ENCODE measurements at places on chromosomes 2 and 18. TPM values are rescaled to one million over a fixed set of nuclear protein-coding genes. Genes with fewer than 3 reads are reported as not detected.

The PSMA8 gene
- total RNA-seq, result not detected

The LBX2 gene
- total RNA-seq, result 0.25 TPM

The PDCD1 gene
- 3.3 TPM for total RNA-seq

DNA sequence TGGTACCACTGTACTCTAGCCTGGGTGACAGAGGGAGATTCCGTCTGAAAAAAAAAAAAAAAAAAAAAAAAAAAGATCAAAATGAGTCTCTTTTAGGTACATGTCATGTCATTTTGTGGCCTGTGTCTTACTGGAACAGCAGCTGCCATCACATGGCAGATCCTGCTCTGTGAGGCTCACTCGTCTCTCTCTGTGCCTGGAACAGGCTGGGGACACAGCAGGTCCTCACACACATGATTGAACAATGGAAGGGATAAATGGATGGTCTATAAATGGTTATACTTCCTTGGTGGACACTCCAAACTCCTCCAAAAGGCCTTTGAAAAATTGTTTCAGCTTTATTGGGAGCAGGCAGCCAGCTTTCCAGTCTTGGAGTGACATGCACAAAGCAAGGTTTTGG lies 236.2 kb upstream of the COPS8 start:
- H3K36me3 ChIP-seq, result no peaks in the 10 kb centered on the region
- no peak overlapping the region for H3K27ac ChIP-seq
- no peak for DNase-seq

GRCh38 chr2:16882706-16883105 lies 217.1 kb upstream of the CYRIA start:
- no peaks in the 10 kb centered on the region for H3K4me1 ChIP-seq
- H3K4me3 ChIP-seq, result no peak overlapping the region
- H3K27me3 ChIP-seq, result peaks cover 17% of the 10 kb centered on the region
- DNase-seq, result no peak

GRCh38 chr18:79336556-79337142 lies 59.1 kb upstream of the NFATC1 start:
- no peak for DNase-seq
- no peaks in the 10 kb centered on the region for H3K27me3 ChIP-seq
- H3K27ac ChIP-seq, result no peak overlapping the region
- no peak overlapping the region for H3K4me3 ChIP-seq
- peaks cover 41% of the 10 kb centered on the region for H3K36me3 ChIP-seq

GRCh38 chr18:56869189-56869777 lies 218.1 kb downstream of the WDR7 start:
- H3K27ac ChIP-seq, result no peak overlapping the region
- H3K4me1 ChIP-seq, result peaks cover 6% of the 10 kb centered on the region
- no peak for DNase-seq
- H3K4me3 ChIP-seq, result no peak overlapping the region
- H3K27me3 ChIP-seq, result no peaks in the 10 kb centered on the region
- H3K36me3 ChIP-seq, result no peaks in the 10 kb centered on the region

DNA sequence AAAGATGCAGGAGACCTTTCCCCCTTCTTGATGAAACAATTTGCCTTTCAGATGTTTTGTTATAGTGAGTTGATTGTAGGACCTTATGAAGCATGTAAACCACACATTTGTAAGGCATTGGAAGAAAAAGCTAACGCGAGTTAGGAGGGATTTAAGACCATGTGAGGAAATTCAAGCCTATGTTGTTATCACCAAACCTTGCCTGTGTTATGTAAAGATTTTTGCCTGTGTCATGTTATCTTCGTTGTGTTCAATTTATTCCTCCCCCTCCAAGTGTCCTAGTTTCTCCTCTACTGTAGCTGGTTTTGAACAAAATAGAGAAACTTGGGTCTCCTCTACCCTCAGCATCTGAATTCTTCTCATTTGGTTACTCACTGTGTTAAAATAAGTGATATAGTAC lies 173.0 kb downstream of the NEDD4L start:
- no peak overlapping the region for H3K27ac ChIP-seq
- no peaks in the 10 kb centered on the region for H3K36me3 ChIP-seq
- H3K4me1 ChIP-seq, result peaks cover 19% of the 10 kb centered on the region
- H3K27me3 ChIP-seq, result no peaks in the 10 kb centered on the region
- H3K4me3 ChIP-seq, result no peak overlapping the region

- no peaks in the 10 kb centered on the region for H3K36me3 ChIP-seq
- peaks cover 18% of the 10 kb centered on the region for H3K27me3 ChIP-seq
- no peak for DNase-seq
- H3K4me3 ChIP-seq, result no peak overlapping the region
- peaks cover 30% of the 10 kb centered on the region for H3K4me1 ChIP-seq
- peak overlapping the region; percentile 50 for H3K27ac ChIP-seq
Measured at GRCh38 chr18:48023334-48024008, 93.0 kb upstream of the SMAD2 start.

GRCh38 chr18:79606621-79607331 lies 72.8 kb upstream of the CTDP1 start:
- no peak overlapping the region for H3K4me3 ChIP-seq
- H3K27ac ChIP-seq, result no peak overlapping the region
- peaks cover 32% of the 10 kb centered on the region for H3K27me3 ChIP-seq
- peak; percentile 9 for DNase-seq
- peaks cover 26% of the 10 kb centered on the region for H3K4me1 ChIP-seq
- no peaks in the 10 kb centered on the region for H3K36me3 ChIP-seq

- no peak for DNase-seq
- peak overlapping the region; percentile 3 for H3K27ac ChIP-seq
- H3K27me3 ChIP-seq, result no peaks in the 10 kb centered on the region
- no peak overlapping the region for H3K4me3 ChIP-seq
- peaks cover 78% of the 10 kb centered on the region for H3K4me1 ChIP-seq
- no peaks in the 10 kb centered on the region for H3K36me3 ChIP-seq
Measured at GRCh38 chr2:10385933-10386773, 62.0 kb downstream of the ODC1 start.

- no peak overlapping the region for H3K4me3 ChIP-seq
- no peaks in the 10 kb centered on the region for H3K4me1 ChIP-seq
- H3K27ac ChIP-seq, result no peak overlapping the region
- no peak for DNase-seq
- no peaks in the 10 kb centered on the region for H3K27me3 ChIP-seq
Measured at GRCh38 chr18:30175621-30176225, 866.8 kb downstream of the DSC3 start.

The ARHGEF4 gene
- 5.3 TPM for total RNA-seq

GRCh38 chr2:64018701-64019082 lies 536 bp downstream of the VPS54 start:
- peak overlapping the region; percentile 79 for H3K4me3 ChIP-seq
- peak overlapping the region; percentile 97 for H3K27ac ChIP-seq
- peak; percentile 53 for DNase-seq

- no peaks in the 10 kb centered on the region for H3K27me3 ChIP-seq
- no peak overlapping the region for H3K4me3 ChIP-seq
- no peak for DNase-seq
- H3K27ac ChIP-seq, result no peak overlapping the region
Measured at GRCh38 chr2:174158003-174158402, 90.3 kb downstream of the OLA1 start.

The TNFRSF11A gene
- total RNA-seq, result 1.6 TPM

DNA sequence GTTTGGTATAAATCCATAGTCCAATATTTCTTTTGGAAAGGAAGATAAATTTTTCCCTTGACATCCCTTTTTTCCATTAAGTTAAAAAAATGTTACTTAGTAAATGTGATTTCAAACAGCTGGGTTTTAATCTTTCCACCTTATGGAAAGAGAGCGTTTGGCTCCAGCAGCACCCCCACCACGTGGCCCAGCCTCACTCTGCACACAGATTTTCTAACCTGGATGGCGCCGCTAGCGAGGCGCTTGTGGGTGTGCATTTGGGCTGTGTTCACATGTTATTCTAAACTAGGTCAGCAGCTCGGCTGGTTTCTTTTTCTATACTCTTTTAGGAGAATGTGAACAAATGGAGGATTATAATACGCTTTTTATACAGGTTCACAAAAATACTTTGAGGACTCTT lies 218.0 kb downstream of the LDLRAD4 start:
- no peak for DNase-seq
- peaks cover 51% of the 10 kb centered on the region for H3K4me1 ChIP-seq
- H3K27me3 ChIP-seq, result no peaks in the 10 kb centered on the region
- peaks cover 5% of the 10 kb centered on the region for H3K36me3 ChIP-seq
- H3K4me3 ChIP-seq, result no peak overlapping the region

DNA sequence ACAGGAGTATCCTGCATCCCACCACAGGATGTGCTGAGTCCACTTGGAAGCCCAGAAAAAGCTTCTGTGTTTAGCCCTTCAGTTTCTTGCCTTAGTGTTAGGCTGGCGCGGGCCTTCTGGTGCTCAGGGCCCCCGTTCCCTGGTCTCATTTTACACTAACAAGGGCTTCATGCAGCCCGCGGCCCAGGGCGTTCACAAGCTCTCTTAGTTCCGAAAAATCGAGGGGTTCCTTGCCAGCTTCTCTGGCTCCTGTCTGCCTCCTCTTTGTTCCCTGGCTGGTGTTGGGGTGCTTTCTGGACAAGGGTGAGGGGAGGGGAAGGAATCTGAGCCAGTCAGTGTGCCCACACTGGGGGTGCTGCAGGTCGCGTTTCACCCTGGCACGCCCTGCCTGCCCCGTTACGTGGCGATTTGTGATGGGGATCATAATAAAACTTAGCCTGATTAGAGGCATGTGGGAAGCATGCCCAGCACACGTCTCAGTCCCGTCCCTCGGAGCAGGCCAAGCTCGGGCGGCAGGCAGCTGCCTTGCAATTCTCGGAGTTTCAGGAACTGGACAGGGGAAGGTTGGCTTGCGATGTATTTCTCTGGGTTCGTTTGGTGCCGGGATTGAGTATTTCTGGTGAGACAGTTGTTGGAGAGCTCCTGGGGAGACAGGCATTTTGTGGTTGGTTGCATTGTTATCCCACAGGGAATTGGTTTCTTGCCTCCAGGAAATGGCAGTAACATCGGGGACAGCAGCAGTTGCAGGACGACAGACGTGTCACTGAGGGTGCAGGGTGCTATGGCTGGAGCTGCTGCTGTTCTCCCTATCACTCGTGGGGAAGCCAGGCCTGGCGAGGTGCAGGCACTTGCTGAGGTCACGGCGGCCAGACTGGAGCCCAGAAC lies 22.9 kb downstream of the SH3BP4 start:
- H3K4me1 ChIP-seq, result peaks cover 60% of the 10 kb centered on the region
- H3K36me3 ChIP-seq, result no peaks in the 10 kb centered on the region
- no peak for DNase-seq
- H3K27me3 ChIP-seq, result no peaks in the 10 kb centered on the region
- peak overlapping the region; percentile 0 for H3K27ac ChIP-seq

The KIAA2012 gene
- not detected for total RNA-seq

- H3K36me3 ChIP-seq, result peaks cover 42% of the 10 kb centered on the region
- peaks cover 22% of the 10 kb centered on the region for H3K4me1 ChIP-seq
- DNase-seq, result no peak
- no peak overlapping the region for H3K4me3 ChIP-seq
- H3K27ac ChIP-seq, result no peak overlapping the region
Measured at GRCh38 chr2:238326801-238327365, 6.6 kb downstream of the TRAF3IP1 start.

The OR6B2 gene
- total RNA-seq, result not detected

The SERPINE2 gene
- total RNA-seq, result 9.8 TPM

DNA sequence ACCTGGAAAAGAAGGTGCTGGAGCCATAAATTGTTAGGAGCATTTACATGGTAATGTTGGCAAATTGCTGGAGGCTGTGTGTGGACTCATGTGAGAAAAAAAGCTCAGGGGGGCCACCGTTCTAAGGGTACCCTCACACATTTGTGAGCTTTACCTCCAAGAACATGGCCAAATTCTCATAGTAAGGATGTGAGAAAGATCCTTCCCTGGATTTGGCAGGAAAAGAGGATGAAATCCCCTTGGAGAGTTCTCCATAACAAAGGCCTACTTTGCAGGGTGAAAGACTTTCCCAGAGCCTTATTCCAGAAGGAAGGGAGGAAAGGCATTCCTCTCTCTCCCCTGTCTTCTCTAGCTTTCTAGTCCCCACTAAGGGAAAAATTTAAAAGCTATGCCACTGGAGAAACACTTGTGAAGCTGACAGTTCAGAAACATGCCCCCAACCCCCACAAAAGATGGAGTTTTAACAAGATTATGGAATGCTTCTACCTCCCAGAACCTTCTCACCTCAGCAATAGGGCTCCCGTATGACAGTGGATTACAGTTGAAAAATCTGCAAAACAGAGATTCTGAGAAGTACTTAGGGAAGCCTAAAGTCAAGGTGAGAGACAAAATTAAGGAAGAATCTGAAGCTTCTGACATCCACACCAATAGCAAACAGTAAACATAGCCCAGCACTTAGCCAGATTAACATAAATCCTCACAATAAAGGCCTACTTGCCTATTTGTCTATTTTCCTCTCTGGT lies 20.2 kb upstream of the ERMN start:
- no peaks in the 10 kb centered on the region for H3K27me3 ChIP-seq
- no peak overlapping the region for H3K4me3 ChIP-seq
- H3K4me1 ChIP-seq, result no peaks in the 10 kb centered on the region
- no peak for DNase-seq

The CASP10 gene
- 5.4 TPM for total RNA-seq

DNA sequence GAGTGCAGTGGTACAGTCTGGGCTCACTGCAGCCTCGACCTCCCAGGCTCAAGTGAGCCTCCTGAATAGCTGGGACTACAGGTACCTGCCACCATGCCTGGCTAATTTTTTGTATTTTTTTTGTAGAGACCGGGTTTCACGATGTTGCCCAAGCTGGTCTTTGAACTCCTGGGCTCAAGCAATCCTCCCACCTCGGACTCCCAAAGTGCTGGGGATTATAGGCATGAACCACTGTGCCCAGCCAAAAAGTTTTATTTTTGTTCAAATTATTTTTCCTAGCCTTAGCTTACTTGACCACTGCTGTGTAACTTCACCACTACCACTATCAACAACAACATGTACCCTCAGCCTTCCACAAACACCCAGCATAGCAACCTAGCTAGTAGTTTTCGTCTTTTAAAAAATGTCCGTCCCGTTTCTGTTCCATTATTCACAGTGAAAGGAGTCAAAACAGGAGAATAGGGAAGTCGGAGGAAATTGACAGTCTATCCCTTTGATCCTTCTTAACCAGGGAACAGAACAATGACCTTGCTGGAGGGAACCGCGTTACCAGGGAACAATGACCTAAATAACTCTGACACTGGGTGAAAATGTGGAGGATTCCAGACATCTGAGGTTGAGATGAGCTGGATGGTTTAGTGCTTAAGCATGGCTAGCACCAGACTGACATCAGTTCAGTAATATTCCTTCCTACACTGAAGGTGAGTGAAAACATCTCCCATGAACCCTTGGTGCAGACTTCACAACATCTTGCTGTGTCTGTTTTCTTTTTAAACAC lies 69.2 kb upstream of the ARL4C start:
- no peak overlapping the region for H3K4me3 ChIP-seq
- no peak overlapping the region for H3K27ac ChIP-seq
- no peaks in the 10 kb centered on the region for H3K4me1 ChIP-seq
- no peak for DNase-seq

The DOK1 gene
- 4.1 TPM for total RNA-seq

GRCh38 chr2:85675427-85675826 lies 7.4 kb upstream of the SFTPB start:
- no peak for DNase-seq
- H3K4me3 ChIP-seq, result no peak overlapping the region
- H3K4me1 ChIP-seq, result peaks cover 32% of the 10 kb centered on the region
- no peaks in the 10 kb centered on the region for H3K36me3 ChIP-seq

The FASTKD1 gene
- total RNA-seq, result 121 TPM

DNA sequence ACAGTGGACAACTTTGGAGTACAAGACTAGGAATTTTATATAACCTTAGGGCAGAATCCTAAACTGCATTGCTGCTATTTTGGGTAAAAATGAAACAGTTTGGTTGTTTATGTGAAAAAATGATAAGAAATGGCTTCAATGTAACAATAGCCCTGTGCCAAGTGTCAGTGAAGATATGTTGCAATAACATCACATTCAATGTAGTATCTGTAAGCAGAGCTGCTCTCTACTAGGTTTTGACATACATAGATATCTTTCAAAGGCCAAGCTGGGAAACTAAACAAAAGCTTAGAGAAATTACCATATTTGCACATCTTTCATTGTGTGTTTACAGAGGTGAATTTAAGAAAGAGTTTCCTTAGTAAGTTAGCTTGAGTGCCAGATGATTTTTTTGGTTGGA lies 135.0 kb upstream of the DOK6 start:
- no peak for DNase-seq
- H3K4me1 ChIP-seq, result no peaks in the 10 kb centered on the region

Measured in left ventricle myocardium inferior (tissue), 1 donor.